ENCODE measurements at places on chromosomes 5 and 9.

- DNase-seq: peak; percentile 9
Measured at GRCh38 chr9:41229408-41230401, 40.6 kb upstream of the ZNG1F start.

- DNase-seq: peak; percentile 99
Measured at GRCh38 chr9:124285903-124286291, 28.1 kb downstream of the NEK6 start.

DNA sequence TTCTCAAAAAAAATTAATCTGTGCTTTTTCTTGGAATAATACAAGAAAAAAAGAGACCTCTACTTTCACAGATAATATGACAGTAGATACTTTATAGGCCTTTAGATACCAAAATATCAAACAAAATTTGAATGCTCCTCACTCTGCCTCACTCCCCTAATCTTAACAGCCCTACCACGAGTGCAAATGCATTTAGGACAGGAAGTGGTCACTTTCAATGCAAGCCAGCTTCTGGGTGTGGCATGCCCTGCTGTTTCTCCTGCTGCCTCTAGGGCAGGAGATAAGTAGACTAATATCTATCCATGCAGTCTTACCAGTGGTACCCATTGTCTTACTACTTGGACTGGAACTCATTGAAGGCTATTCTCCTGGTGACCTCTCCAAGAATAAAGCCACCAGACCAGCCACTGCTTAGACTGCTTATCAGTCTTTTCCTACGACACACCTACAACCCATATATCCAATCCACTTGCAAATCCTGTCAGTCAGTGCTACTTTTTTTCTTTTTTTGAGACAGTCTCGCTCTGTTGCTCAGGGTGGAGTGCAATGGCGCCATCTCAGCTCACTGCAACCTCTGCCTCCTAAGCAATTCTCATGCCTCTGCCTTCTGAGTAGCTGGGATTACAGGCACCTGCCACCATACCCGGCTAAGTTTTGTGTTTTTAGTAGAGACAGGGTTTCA lies 23.0 kb downstream of the FRRS1L start:
- DNase-seq: peak; percentile 28

DNA sequence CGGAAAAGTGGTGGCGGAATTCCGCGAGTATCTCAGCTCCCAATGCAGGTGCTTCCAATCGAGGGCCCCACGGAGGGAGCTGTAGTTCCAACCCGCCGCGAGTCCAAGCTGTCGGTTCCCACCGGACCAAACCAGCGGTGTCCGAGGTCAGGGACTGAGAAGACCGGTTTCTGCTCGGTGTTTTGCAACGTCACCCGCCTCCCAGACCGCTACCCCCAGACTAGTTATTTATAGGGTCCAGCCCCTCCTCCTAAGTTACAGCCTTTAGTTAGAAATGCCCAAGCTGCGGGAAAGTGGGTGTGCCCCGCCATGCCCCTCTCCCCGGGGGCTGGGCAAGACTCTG lies 677 bp upstream of the MYORG start:
- peak; percentile 34 for DNase-seq

DNA sequence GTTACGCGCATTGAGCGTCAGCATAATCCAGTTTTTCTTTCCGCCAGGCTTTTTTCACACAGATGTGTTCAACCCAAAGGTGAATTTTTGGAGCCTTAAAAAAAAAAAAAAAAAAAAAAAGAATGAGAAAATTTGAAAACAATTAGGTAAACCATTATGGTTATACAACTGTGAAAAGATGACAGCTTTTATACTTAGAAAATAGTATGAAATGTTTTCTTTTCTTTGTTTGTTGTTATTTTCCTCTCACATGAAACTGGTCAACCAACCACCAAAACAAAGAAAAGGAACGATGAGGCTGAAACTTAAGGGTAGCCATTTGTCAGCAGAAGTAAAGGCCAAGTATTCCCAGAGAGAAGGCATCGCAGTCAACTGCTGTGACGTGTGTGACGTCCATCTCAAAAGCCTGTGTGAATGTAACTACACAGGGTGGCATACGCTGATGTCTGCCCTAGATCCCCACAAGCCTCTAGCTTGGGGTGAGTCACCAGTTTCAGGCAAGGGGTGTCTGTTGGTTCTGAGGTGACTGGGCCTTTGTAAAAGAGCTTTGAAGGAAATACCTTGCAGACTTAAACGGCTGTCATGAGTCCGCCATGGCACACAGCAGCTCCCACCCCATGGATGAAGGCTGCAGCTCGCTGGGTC lies 182.9 kb downstream of the AOPEP start:
- DNase-seq: no peak

DNA sequence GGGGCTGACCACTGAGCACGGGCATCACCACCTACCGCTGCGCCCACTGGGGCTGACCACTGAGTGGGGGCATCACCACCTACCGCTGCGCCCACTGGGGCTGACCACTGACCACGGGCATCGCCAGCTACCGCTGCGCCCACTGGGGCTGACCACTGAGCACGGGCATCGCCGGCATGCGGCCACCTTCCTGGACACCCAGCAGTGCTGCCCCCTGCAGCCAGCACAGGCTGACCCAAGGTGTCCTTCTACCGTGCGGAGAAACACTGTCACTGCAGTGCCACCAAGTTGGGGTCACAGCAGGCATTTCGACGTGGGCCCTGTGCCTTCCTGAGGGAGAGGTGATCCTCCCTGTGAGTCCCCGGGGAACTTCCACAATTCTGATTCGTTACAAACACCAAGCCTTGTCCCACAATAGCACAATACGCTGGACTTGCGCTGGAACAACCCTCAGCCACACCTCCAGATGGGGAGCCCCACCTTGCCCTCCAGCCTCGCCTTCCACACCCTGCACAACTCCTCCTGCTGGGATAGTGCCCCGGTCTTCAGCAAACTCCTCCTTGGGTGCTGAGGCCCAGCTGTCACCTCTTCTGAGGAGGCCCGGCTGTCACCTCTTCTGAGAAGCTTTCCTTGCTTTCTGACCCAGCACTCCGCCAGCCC lies 90.3 kb upstream of the SARDH start:
- no peak for DNase-seq

GRCh38 chr9:107299437-107299836 lies 16.4 kb downstream of the RAD23B start:
- peak; percentile 22 for DNase-seq

- DNase-seq: peak; percentile 90
Measured at GRCh38 chr5:89351222-89351621, 468.2 kb upstream of the MEF2C start.

DNA sequence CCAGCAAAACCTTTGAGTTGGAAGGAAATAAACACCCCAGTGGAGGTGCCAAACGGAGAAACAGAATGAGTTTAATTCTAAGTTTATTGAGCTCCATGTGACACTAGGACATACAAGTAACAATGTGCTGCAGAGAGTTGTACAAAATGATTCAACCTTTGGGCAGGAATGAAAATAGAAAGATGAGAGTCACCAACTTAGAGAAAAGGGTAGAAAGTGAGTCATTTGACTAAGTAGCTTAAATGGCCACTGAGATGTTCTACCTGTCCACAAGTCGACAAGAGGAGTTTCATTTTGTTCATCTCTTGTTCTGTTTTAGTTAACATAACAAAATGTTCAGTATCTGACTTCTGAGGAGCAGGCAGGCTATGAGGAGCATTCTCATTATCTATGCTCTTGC lies 284.7 kb downstream of the NR2F1-AS1 start:
- DNase-seq: no peak

GRCh38 chr9:8188723-8189407 lies 389.3 kb upstream of the DMAC1 start:
- DNase-seq: no peak

DNA sequence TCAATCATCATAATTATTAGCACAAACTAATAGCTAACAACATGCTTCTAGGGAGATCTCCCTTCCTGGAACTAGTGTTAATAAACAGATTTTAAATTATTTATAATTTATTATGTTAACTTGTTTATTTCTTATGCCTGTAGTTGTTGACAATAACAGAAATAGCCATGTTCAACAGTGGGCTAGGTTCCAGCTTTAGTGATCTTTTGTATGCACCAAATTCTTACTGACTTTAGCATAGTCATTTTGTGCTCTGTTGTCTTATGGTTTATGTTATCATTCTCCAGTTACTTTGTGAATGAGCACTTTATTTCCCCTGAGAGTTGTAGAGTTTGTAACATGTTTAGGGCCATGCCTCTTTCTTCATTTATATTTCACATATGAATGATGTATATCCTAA lies 70.6 kb downstream of the TMEM252 start:
- no peak for DNase-seq

DNA sequence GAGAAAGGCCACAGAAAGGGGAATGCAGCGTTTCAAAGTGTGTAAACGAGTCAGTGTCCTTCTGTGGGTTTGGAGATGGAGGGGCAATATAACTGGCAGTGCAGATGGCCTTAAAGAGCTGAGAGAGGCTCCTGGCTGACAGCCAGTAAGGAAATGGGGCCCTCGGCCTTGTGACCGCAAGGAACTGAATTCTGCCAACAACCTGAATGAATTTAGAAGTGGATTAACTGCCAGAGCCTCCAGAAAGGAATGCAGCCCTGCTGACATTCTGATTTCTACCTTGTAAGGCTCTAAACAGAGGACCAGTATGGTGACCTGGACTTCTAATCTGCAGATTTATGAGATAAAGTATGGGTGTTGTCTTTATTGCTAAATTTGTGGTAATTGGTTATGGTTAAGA lies 17.5 kb upstream of the NREP start:
- peak; percentile 50 for DNase-seq

DNA sequence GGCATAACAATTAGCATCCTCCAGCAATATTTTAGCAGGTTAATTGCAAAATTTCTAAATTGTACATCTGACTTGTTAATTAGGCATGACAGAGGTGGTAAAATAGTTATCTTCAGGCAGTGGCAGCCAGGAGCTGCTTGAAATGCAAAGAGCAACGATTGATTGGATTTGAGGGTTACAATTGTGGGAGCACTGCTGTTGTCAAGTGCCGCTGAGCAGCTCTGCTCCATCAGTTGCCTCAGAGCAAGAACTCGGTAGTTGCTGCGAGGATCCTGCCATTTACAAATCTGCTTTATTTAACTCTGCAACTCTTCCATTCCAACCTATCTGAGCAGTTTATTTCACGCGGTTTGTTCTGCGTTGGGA lies 12.6 kb downstream of the PBX3 start:
- DNase-seq: no peak
